ENCODE measurements at places on chromosomes 7 and 10. TPM values are rescaled to one million over a fixed set of nuclear protein-coding genes. Genes with fewer than 3 reads are reported as not detected.

Gene ZMIZ2
- total RNA-seq, result 69.4 TPM

Gene C10orf62
- total RNA-seq, result not detected

Gene AKR1C8
- not detected for total RNA-seq

Gene WDFY4
- 2.4 TPM for total RNA-seq

Gene FEZF1
- total RNA-seq, result not detected

Gene TMEM139
- total RNA-seq, result 0.35 TPM

DNA sequence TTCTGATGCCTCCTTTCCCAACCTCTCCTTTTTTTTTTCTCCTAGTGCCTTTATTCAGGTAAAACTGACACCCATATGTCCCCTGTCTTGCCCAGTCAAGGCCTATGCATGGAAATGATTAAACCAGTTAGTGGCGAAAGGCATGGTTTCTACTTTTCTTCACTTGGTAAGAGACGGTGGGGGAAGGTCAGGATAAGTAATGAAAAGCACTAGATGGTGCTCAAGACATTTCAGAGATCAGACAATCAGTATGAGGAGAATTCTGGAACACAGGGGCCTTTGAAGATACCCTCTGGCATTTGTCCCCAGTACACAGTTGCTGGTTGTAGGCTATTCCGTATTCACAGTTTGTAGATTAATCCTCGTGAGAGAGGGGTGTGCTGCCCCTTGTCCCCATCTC is 121.2 kb downstream of the RTKN2 start:
- H3K4me1 ChIP-seq, result no peaks in the 10 kb centered on the region
- no peaks in the 10 kb centered on the region for H3K27me3 ChIP-seq
- no peak for DNase-seq
- H3K4me3 ChIP-seq, result no peak overlapping the region

GRCh38 chr7:94395141-94396036 is 694 bp downstream of the COL1A2 start:
- H3K4me1 ChIP-seq, result peaks cover 5% of the 10 kb centered on the region
- DNase-seq, result peak; percentile 80
- H3K27ac ChIP-seq, result peak overlapping the region; percentile 61
- no peaks in the 10 kb centered on the region for H3K36me3 ChIP-seq

DNA sequence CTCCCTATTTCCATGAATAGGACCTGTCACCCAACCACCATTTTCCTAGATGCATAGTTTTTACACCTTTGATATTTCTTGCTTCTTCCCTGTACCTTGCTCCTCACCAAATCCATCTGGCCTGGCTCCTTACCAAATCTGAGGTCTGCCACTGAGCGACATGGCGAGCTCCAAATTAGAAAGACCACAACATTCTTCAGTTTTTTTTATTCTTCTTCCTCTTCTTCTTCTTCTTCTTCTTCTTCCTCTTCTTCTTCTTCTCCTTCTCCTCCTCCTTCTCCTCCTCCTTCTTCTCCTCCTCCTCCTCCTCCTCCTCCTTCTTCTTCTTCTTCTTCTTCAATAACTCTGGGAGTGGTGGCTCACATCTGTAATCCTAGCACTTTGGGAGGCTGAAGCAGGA is 7.1 kb downstream of the CPED1 start:
- H3K4me3 ChIP-seq, result no peak overlapping the region
- no peaks in the 10 kb centered on the region for H3K36me3 ChIP-seq
- DNase-seq, result no peak

All from ovary (tissue), 10 donors.